ENCODE measurements at places on chromosomes 7 and 10.

DNA sequence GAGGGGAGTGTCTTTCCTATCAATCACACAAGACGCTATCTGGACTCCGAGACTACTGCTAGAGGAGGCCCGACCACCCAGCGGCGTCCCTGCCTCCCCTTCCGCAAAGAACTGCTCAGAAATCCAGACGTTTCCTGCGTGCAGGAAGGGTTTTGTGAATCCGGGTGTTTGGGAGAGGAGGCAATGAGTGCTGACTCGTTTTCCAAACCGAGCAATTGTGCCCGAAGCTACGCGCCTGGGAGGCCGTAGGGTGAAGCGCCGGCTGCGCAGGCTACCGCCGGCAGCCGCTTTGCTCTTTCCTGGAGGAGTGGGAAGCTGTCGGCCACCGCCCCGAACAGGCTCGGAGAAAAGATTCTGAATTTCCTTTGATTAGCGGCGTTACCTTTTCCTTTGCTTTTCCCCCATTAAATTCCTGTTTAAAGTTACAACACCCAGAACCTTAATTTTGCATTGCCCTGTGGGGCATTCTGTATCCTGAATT lies 5.3 kb downstream of the VAX1 start:
- H3K27ac ChIP-seq, result no peak overlapping the region
- H3K36me3 ChIP-seq, result no peaks in the 10 kb centered on the region
- DNase-seq, result peak; percentile 60
- H3K4me3 ChIP-seq, result peak overlapping the region; percentile 86
- peaks cover 43% of the 10 kb centered on the region for H3K27me3 ChIP-seq

DNA sequence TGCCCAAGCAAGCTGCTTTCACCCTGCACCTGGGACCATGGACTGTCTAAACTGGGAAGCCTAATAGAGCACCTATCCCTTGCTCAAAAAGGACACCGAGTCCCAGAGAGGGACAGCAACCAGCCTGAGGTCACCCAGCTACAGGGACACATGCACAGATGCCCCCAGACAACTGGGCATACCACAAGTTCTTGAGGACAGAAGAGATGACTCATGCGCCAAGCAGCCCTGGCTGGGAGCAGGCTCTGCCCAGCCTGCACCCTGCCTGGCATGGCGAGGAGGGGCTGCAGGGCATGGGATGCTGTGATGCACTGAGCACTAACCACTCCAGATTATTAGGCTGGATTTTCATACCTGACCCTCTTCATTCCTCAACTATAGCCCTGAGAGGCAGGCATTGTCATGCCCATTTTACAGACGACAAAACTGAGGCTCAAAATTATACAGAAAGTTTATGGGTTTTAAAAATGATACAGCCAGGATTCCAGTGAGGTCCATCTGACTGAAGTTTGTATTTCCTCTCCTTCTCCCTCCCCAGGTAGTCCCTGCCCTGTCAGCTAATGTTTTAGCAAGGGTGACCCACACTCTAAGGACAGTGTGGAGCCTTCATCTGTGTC lies 289.3 kb upstream of the ZMIZ1 start:
- no peak overlapping the region for H3K27ac ChIP-seq
- DNase-seq, result no peak
- H3K36me3 ChIP-seq, result peaks cover 10% of the 10 kb centered on the region
- no peak overlapping the region for H3K4me3 ChIP-seq
- H3K4me1 ChIP-seq, result peaks cover 3% of the 10 kb centered on the region

- H3K27me3 ChIP-seq, result no peaks in the 10 kb centered on the region
- DNase-seq, result no peak
- no peak overlapping the region for H3K27ac ChIP-seq
- no peak overlapping the region for H3K4me3 ChIP-seq
- peaks cover 5% of the 10 kb centered on the region for H3K4me1 ChIP-seq
These were observed 55.4 kb downstream of the LANCL2 start for GRCh38 chr7:55420530-55420929.

- no peak overlapping the region for H3K4me3 ChIP-seq
- H3K4me1 ChIP-seq, result no peaks in the 10 kb centered on the region
- H3K27ac ChIP-seq, result no peak overlapping the region
- peaks cover 4% of the 10 kb centered on the region for H3K27me3 ChIP-seq
- peaks cover 4% of the 10 kb centered on the region for H3K36me3 ChIP-seq
These were observed 41.9 kb downstream of the WIPI2 start for GRCh38 chr7:5231811-5232484.

GRCh38 chr10:69898941-69899340 lies 97.2 kb downstream of the COL13A1 start:
- H3K4me1 ChIP-seq, result peaks cover 50% of the 10 kb centered on the region
- H3K27ac ChIP-seq, result peak overlapping the region; percentile 91
- H3K27me3 ChIP-seq, result peaks cover 13% of the 10 kb centered on the region
- H3K36me3 ChIP-seq, result no peaks in the 10 kb centered on the region

- H3K4me3 ChIP-seq, result peak overlapping the region; percentile 81
- H3K27me3 ChIP-seq, result peaks cover 12% of the 10 kb centered on the region
- H3K36me3 ChIP-seq, result peaks cover 5% of the 10 kb centered on the region
These were observed 1.3 kb upstream of the ACHE start for GRCh38 chr7:100896732-100897608.

GRCh38 chr10:87865241-87865881 lies 1.9 kb downstream of the PTEN start:
- no peak for DNase-seq
- peak overlapping the region; percentile 98 for H3K27ac ChIP-seq
- peak overlapping the region; percentile 100 for H3K4me3 ChIP-seq

DNA sequence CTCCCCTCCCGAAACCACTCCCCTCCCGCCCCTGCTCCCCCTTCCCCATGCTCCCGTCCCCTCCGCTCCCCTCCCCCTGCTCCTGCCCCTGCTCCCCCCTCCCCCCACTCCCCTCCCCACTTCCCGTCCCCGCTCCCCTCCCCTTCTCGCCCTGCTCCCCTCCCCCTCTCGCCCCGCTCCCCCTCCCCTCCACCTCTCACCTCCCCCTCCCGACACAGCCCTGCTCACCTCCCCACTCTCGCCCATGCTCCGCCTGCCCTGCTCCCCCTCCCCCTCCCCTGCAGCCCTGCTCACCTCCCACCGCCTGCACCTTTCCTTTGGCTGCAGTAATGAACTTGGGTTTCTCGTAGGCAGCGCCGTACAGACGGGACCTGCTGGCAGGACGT lies 49.9 kb upstream of the NKX6-2 start:
- no peaks in the 10 kb centered on the region for H3K36me3 ChIP-seq
- DNase-seq, result no peak
- peaks cover 4% of the 10 kb centered on the region for H3K4me1 ChIP-seq
- peaks cover 6% of the 10 kb centered on the region for H3K27me3 ChIP-seq
- H3K4me3 ChIP-seq, result no peak overlapping the region

- peak overlapping the region; percentile 85 for H3K27ac ChIP-seq
- H3K36me3 ChIP-seq, result peaks cover 4% of the 10 kb centered on the region
- H3K27me3 ChIP-seq, result peaks cover 19% of the 10 kb centered on the region
- H3K4me3 ChIP-seq, result peak overlapping the region; percentile 20
- peak; percentile 55 for DNase-seq
These were observed 20.4 kb upstream of the INMT start for GRCh38 chr7:30731581-30731980.

DNA sequence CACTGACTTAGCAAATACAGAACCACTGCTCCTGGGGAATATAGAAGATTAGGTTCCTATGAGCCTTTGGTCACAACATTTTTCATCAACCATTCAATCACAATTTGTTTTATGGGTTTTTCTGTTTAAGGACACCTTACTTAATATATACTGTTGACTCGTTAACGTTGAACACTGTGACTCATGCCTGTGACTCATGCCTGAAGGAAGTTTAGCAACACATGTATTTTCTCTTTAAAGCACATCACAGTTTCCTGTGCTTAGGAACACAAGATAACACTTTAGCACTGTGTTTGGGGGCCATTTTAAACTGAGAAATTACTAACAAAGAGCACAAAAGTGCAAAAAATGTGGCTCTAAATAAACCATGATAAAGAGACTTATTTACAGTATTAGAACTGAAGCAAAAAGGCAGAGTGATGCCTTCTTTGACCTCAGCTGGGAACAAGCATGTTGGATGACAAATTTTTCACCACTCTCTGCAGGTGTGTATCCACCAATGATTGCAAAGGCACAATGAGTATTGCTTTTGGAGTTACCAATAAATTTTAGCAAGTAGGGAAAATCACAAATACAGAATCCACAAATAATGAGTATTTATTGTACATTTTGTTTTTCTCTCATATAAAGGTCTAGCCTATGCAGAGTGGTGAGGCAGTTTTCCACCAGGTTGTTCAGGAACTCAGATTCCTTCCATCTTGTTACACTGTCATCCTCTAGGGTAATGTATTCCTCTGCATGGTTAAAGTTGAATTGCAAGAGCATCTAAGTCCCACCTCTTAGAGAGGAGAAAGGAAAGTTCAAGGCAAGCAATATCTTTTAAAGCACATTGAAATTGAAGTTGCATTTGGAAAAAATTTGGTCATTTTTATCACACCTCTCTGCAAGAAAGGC lies 7.3 kb downstream of the FGFBP3 start:
- H3K36me3 ChIP-seq, result no peaks in the 10 kb centered on the region
- H3K27ac ChIP-seq, result no peak overlapping the region
- H3K4me3 ChIP-seq, result no peak overlapping the region
- no peaks in the 10 kb centered on the region for H3K4me1 ChIP-seq
- no peak for DNase-seq

DNA sequence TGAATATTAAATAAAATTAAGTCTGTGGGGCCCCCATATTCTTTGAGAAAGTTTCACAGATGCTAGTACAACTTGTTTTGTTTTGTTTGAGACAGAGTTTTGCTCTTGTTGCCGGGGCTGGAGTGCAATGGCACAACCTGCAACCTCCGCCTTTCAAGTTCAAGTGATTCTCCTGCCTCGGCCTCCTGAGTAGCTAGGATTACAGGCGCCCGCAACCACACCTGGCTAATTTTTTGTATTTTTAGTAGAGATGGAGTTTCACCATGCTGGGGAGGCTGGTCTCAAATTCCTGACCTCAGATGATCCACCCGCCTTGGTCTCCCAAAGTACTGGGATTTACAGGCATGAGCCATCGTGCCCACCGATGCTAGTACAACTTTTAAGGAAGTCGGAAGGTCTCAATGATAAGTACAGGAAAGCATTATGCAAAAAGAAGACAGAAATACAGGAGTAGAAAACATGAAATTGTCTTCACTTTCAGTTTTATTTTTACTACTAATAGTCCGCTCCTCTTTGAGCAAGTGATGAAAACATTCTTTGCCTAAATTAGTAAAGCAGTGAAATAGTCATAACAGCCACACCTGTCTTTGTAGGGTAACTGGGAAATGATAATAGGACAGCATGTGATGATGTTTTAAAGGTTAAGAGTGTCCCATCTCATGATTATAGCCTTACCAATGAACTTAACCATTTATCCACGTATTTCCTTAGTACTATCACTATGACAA lies 147.5 kb downstream of the SEMA3D start:
- H3K27ac ChIP-seq, result no peak overlapping the region
- no peaks in the 10 kb centered on the region for H3K4me1 ChIP-seq
- no peaks in the 10 kb centered on the region for H3K27me3 ChIP-seq
- no peaks in the 10 kb centered on the region for H3K36me3 ChIP-seq

GRCh38 chr7:37342688-37343471 lies 105.8 kb downstream of the ELMO1 start:
- no peaks in the 10 kb centered on the region for H3K36me3 ChIP-seq
- no peak overlapping the region for H3K4me3 ChIP-seq
- H3K27me3 ChIP-seq, result no peaks in the 10 kb centered on the region
- no peak for DNase-seq
- peaks cover 1% of the 10 kb centered on the region for H3K4me1 ChIP-seq
- no peak overlapping the region for H3K27ac ChIP-seq

GRCh38 chr10:121911421-121911697 lies 16.5 kb downstream of the ATE1 start:
- no peaks in the 10 kb centered on the region for H3K4me1 ChIP-seq
- no peak overlapping the region for H3K27ac ChIP-seq
- no peak overlapping the region for H3K4me3 ChIP-seq
- H3K27me3 ChIP-seq, result no peaks in the 10 kb centered on the region

DNA sequence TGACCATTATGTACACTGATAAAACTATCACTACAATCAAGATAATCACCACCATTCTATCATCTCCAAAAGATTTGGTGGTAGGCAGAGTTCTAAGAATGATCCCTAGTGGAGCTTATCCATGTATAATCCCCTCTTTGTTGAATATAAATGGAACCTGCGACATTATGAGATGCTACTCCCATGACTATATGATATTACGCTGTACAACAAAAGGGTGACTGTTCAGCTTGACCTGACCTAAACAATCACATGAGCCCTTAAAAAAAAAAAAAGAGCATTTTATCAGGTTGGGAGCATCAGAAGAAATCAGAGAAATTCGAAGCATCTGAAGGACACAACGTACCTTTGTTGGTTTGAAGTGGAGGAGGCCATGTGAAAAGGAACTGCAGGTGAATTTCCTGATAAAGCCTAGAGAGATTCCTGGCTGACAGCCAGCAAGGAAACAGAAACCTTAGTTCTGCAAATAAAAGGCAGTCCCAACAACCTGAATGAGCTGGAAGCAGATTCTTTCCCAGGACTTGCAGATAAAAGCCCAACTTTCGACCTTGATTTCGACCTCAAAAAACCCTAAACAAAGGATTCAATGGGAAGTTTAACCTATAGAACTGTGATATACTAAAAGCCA lies 270.7 kb downstream of the ADRA2A start:
- no peak overlapping the region for H3K27ac ChIP-seq
- no peaks in the 10 kb centered on the region for H3K36me3 ChIP-seq
- no peak overlapping the region for H3K4me3 ChIP-seq
- no peak for DNase-seq

DNA sequence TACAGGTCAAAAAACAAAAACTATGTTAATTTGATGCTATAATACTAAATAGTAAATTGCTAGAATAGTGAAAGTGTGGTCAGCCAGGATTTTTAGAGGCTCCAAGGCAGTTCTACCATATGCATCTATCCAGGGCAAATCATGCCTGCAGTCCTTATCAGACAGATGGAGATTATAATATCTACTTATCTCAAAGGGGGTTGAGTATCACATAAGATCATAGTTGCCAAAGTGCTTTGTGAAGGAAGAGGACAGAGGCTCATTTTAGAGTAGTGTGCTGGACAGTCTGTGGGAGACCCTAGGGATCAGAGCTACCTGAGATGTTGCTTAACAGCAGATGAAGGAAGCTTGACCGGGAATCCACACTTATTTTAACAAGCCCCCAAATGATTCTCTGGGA lies 3.2 kb downstream of the ICA1 start:
- H3K4me1 ChIP-seq, result peaks cover 9% of the 10 kb centered on the region
- no peak overlapping the region for H3K4me3 ChIP-seq
- peaks cover 4% of the 10 kb centered on the region for H3K27me3 ChIP-seq
- DNase-seq, result no peak

DNA sequence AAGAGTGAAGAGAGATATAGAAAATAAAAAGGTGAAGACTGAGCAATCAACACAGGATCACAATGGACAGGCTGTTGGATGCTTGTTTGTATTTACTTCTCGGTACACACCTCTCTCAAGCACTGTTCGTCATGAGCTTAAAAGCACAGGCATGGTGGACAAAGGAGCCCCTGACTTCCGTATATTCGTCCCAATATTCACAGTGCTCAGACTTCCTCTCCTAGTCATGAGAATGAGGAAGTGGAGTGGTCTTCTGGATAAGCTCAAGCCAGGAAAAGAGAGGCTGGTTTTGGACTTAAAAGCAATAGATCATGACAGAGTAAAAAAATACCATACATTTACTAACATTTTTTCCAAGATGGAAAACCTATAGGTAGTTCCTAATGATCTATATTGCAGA lies 172.5 kb downstream of the SORCS1 start:
- H3K27me3 ChIP-seq, result no peaks in the 10 kb centered on the region
- H3K27ac ChIP-seq, result no peak overlapping the region
- no peaks in the 10 kb centered on the region for H3K4me1 ChIP-seq
- H3K36me3 ChIP-seq, result no peaks in the 10 kb centered on the region
- H3K4me3 ChIP-seq, result no peak overlapping the region
- DNase-seq, result no peak
